Spleen (tissue), 13 donors: ENCODE measurements at places on chromosomes 5 and 9. TPM values are rescaled to one million over a fixed set of nuclear protein-coding genes. Genes with fewer than 3 reads are reported as not detected.

DNA sequence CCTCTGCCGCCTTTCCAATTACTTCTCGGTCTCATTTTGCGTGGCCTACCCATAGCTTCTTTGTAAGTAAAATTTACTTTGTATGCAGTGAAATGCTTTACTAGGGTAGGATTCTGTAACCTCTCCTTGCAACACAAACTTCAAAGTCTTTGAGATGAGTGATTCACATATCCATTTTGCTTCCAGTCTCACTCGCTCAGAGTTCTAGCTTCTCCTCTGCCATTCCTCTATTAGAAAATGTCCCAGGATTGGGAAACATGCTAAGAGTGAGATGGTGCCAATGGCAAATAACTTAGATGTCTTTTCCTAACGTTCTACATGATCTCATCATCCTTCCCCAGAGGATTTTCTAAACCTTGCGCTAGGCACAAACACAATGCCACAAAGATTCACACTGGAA, 270.5 kb upstream of the SLC30A5 start:
- no peak for DNase-seq

SAP30L gene
- 32.7 TPM for total RNA-seq

- no peak for DNase-seq
Measured at GRCh38 chr5:87307796-87308423, 40.2 kb downstream of the RASA1 start.

SNCB gene
- total RNA-seq: not detected

GRCh38 chr9:100595391-100596199, 17.7 kb downstream of the CAVIN4 start:
- no peak for DNase-seq

GRCh38 chr9:76155361-76155760, 238.9 kb downstream of the RFK start:
- no peak for DNase-seq

CCDC127 gene
- 4.3 TPM for total RNA-seq

DNA sequence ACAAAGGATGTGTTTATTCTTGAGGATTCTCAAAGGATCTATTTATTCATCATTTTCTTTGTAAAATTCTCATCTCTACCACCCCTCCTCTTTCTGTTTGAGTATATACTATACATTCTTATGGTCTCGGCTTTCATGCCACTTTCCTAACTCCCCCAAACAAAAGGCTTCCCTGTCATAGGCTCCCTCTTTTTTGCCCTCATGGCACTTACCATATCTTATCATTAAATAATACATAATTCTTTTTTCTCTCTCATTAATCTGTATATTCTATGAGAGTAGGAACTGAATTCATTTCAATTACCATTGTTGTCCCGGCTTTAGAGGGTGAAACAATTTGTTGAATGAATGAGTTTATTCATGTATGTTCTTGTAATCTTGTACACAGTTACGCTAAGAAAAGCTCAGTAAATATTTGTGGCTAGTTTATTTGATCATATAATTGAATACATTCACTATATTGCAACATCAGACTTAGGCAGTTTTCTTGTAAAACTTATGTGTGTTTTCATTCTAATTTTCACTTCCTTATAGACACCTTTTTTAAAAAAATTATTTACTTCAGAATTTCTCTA, 254.6 kb downstream of the EDIL3 start:
- DNase-seq: no peak

GRCh38 chr5:138884094-138884493, 9.0 kb upstream of the LRRTM2 start:
- DNase-seq: no peak

GFI1B gene
- 4.0 TPM for total RNA-seq

- no peak for DNase-seq
Measured at GRCh38 chr9:127796225-127796813, 6.4 kb upstream of the FPGS start.

- peak; percentile 23 for DNase-seq
Measured at GRCh38 chr5:1332461-1333001, 12.4 kb downstream of the CLPTM1L start.

CORO2A gene
- total RNA-seq: 5.1 TPM

- DNase-seq: no peak
Measured at GRCh38 chr5:100562821-100563220, 27.6 kb downstream of the FAM174A start.

NCS1 gene
- total RNA-seq: 2.0 TPM

PCDHGA6 gene
- 2.2 TPM for total RNA-seq

DNA sequence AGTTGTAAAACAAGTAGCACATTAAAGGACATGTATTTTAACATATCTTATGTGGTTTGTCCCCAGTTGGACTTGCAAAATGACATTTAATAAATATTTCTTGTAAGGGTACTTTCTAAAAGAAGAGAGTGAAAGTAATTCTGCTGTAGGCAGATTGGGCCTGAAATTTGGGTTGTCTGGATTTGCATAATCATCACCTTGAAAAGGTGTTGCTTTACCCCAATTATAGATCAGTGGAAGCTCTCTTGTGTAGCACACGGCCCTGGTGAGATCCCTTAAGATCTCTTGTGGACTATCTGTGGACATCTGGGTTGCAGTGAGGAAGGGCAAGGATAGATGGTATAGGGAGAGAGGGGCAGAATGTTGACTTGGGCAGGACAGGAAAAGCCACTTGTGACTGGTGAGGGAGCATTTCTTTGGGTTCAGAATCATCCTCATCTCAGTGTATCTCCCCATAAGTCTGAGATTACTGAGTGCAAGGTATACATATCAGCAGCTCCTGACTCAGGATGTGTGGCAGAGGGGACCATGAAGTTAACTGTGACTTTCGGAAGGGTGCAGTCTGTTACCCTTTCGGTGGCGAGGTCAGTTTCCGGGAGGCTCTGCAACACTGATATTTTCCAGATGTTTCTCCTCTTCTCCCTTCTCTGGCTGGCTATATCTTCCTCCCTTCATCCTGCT, 2.0 kb upstream of the TNFAIP8 start:
- no peak for DNase-seq
